Nucleus accumbens (tissue), 56 donors: ENCODE measurements at places on chromosomes 11 and 22.
A peak's percentile ranks its signal among the peaks of the same experiment; 100 is the strongest.

- DNase-seq = no peak
Observed at GRCh38 chr22:32661296-32661695, 140.2 kb upstream of the TIMP3 start.

GRCh38 chr11:100956351-100956750, 173.3 kb downstream of the PGR start:
- DNase-seq = no peak

- DNase-seq = peak; percentile 95
Observed at GRCh38 chr11:111601979-111602864, at the start of gene SIK2. Gene SIK2, plus strand, starts transcription at chr11:111602449. Its CDS starts 115 bp downstream, at chr11:111602564.

DNA sequence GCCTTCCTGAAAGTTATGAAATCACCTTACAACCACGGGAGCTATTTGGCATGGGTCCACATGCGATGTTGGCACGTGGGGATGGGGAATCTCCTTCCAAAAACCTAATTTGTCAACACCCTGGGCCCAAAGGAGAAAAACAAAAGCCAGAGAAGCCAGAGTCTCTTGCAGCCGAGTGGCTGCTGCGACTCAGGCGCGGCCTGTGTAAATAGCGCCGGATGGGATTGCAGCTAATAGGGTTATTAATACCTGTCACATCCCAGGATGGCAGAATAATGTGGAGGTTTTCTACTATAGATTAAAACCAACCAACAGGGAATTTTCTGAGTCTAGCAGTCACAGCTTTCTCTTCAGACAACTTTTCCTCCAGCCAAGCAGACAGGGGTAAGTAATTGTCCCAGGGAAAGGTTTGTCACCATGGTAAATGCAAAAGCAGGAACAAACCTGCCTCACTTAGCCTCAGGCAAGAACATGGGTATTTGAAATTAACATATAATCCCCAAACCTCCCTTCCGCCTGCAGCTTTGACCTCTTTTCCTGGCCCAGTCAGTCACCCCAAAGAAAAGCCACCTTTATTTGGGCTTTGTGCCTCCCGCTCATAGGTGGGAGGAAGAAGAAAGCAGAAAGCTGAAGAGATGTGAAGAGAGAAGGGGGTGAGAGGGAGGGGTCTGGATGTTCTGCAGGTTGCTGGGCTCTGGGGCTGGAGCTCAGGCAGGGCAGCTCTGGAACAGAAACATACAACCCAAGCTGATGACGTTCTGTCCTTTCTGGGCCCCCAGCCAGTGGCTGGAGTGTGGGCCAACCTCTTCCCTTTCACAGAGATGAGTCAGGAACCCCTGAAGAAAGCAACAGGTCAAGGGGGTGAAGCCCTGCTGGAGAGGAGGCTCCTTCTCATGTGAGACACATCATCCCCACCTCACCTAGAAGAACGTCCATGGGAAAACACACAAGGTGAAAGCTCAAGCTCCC, 376.5 kb downstream of the NXPE2 start:
- no peak for DNase-seq

DNA sequence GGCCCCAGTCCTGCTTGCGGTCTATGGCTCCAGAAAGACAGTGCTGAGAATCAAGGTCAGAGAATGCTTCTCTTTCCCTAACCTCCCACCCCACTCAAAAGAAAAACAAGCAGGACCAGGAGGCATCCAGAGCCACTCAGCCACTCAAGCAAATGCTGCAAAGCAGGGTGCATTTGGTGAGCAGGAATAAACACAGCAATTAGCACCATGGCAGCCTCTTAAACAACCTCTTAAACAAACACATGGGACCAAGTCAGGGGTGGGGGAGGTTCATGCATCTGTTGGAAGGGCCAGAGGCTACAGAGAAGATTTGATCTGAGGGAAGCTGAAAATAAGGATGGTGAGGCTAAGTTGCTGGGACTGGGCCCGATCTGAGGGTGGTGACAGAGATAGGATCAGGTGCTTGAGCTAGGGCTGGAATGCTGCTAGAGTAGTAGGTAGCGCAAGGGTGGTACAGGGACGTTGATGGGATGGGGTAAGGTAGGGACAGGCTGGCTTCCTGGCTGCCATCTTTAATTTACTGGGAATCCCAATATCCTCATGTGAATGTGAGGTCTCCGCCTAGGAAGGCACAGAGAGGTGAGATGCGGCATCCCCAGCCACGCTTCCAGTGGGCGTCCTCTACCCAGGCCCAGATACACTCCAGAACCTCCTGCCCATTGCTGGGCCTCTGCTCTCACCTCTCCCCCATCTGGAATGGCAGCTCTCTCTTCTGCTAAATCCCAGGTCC, 26.6 kb upstream of the LMO1 start:
- DNase-seq = no peak

GRCh38 chr11:62201376-62201775, 7.1 kb upstream of the SCGB2A1 start:
- DNase-seq = no peak

- no peak for DNase-seq
Observed at GRCh38 chr22:35488513-35488912, 52.1 kb upstream of the RASD2 start.

- no peak for DNase-seq
Observed at GRCh38 chr11:35112056-35112845, 26.7 kb upstream of the CD44 start.

DNA sequence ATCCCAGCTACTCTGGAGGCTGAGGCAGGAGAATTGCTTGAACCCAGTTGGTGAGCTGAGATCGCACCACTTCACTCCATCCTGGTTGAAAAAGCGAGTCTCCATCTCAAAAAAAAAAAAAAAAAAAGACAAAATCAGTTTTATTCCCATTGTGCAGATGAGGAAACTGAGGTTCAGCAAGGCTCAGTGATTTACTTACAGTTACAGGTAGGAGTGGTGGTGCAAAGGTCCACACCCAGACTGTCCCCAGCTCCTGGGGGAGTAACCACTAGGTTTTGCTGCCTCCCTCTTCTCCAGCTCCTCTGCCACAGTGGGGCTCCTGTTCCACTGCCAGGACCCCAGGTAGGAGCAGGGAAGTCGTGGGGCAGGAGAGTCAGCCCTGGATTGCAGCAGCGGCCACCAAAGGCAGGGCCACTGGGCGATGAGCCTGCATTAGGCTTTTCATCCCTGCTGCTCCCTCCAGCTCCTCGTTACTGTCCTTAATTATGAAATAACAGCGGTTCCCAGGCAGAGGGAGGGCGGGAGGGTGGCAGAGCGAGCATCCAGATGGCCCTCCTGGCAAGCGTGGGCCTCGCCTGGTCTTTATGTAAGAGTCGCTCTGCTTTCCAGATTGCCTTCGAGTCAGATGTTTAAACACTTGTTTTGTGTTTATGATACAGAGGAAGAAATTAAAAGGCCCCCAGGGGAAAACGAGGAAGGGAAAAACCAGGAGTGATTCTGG, 15.5 kb upstream of the RASD2 start:
- peak; percentile 29 for DNase-seq

- no peak for DNase-seq
Observed at GRCh38 chr22:35864545-35865165, 147.0 kb downstream of the APOL5 start.
